DMS 273 treated with DMSO at 0.1 percent for 48 hours (cell line): ENCODE measurements at places on chromosomes 3 and 15.

DNA sequence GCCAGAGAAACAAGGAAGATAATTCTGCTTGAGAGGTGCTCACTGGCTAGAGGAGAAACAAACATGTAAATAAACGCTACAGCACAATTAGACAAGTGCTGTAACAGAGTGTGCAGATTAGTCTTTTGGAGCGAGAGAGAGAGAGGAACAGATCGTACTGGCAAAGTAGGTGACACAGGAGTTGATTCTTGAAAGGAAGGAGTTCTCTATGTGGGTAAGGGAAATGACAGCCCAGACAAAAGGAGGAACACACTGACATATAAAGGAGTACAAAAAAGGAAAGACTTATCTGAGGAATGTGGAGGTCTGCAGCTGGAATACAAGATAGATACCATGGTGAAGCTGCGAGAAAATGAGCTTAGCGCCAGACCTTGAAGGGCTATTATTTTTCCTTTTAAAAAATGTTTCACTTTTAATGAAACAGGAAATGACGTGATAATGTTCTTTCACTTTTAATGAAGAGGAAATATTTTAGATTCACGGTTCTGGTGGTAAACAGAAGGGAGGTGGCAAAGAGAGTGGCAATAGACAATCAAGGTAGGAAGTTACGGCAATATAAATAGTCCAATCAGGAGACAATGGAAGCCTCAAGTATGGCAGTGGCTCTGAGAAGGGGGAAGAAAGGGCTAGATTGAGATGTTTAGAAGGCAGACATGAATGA, 202.9 kb downstream of the VPS13C start:
- no peak for DNase-seq

DNA sequence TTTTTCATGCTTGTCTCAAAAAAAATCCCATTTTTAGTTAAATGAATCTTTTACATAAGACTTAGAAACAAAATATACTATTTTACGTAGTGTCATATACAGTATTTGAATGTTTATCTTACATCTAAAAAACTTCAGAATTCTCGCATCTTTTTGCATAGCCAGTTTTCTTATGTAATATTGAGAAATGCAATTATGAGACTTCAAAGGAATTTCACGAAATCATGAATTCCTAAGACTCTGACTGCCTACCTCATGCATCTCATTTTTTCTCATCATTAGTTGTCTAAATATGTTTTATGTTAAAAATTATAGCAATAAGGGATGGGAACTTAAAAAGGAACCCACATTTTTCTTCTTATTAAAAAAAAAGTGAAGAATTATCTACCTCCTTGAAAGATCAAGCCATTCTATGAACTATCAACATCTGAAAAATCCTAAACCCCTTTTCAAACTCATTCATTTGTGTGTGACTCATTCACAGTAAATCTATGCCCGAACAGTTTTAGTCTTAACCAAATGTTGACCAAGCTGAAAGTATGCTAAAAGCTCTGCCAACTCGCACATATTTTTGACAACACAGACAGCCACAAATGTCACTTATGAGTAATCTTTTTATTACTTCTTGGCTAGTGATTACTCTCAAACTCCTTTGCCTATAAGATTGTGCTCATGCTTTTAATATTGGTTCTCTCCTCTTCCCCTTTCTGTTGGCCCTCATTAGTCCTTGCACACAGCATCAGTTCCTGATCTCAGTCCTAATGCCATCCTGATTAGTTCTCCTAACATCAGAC, 115.9 kb downstream of the DCLK3 start:
- no peak for DNase-seq

DNA sequence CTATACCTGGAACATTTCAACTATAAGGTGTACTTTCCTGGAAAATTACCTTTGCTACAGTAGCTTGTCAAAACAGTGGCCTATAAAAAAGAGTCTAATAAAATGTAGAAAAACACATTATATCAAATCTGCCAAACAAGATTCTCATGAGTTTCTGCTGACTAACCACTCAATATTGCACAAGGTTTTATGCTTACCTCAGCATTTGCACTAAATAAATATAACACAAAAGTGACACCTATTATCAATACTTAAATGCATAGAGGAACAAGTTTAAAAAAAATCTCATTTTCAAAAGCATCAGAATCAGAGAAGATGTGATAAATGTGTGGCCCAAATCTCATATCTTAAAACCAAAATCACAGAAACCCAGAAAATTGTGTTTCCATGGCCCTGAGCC, 281.4 kb downstream of the RSL24D1 start:
- no peak for DNase-seq

DNA sequence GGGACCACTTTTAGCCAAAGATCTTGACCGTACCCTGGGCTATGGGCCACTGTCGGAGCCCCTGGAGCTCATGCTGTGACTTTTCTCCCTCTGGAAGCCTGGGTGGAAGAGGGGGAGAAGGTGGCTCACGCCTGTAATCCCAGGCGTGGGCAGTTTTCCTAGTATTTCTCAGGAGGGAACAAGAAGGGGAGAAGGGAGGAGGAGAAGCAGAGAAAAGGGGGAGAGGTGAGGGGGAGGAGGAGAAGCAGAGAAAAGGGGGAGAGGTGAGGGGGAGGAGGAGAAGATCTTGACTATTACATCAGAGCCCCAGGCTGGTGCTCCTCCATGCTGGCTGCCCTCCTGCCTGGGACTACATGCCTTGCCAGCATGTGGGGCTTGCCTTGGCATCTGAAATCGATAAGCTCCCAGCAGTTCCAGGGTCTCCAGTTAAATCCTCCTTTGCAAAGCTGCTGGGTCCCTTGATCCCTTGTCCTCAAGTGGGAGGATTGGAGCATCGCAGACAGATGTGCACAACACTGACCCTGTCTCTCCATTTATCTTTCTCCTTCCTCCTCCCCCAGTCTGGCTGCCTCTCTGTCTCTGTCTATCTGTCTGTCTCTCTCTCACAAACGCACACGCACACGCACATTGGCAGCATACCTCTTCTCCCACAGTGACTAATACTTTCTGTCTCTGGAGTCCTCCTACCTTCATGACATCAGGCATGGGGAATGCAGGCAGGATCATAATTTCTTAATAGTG, 41.6 kb downstream of the MRAS start:
- DNase-seq = no peak

- no peak for DNase-seq
Measured at GRCh38 chr3:190261015-190261414, 61.2 kb downstream of the CLDN1 start.

DNA sequence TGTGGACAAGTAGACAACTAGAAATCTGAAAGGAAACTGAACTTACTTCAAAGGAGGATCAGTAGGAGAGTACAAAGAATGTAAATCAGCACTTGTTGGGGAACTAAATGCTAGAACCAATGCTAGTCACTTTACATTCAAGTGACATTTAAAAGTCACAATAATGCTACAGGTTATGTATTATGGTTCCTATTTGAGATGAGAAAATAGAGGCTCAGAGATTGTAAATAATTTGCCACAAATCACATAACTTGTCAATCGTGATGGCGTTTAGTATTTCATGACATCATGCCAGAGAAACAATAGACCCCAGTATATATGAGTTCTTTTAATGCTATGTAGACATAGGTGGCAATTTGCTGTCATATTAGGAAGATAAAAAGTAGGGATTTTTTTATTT, 467.8 kb upstream of the CBLB start:
- no peak for DNase-seq

DNA sequence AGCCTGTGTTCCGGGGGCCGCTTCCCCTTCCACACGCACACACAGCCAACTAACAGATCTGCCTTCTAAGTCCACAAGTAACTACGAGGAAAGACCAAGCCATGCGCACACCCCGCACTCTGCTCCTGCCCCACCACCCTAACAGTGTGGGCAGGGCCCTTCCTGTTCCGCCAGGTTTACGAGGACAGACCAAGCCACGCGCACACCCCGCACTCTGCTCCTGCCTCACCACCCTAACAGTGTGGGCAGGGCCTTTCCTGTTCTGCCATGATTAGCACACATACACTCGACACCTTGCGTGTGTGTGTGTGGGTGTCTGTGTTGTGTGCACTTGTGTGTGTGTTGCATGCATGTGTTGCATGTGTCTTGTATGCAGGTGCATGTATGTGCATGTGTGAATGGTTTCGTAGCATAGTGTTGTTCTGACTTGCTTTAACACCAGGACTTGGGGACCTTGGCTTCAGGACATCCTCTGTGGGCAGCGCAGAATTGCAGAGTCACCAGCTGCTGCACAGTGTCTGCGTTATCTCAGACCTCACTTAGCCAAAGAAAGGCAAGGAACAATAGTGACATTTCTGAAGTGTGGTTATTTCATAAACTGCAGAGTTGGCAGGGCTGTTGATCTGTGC, 114.4 kb downstream of the CHSY1 start:
- DNase-seq = no peak

GRCh38 chr3:188338086-188338485, 184.1 kb downstream of the LPP start:
- no peak for DNase-seq

- DNase-seq = no peak
Measured at GRCh38 chr3:143535994-143536784, 312.1 kb downstream of the SLC9A9 start.

GRCh38 chr15:32828507-32829186, 110.8 kb downstream of the GREM1 start:
- no peak for DNase-seq

DNA sequence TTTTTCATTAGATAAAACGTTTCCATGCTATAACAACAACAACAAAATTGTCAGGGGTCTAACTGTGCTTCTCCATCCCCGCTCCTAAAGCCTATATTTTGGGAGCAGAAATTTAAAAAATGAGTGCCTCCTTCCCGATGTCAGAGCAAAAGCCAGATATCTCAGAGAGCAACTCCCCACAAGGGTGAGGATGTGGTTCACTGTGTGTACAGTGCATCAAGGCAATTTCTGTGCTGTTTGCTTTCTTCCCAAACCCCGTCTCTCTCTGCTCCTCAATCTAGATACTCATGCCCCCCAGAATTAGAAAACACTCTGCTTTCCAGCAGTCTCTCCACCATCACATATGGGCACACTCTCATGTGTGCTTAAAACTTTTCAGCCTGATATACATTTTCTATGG, 76.7 kb upstream of the MBNL1 start:
- no peak for DNase-seq

- no peak for DNase-seq
Measured at GRCh38 chr3:61897848-61898247, 336.5 kb downstream of the PTPRG start.

GRCh38 chr3:72411843-72412242, 436.4 kb downstream of the SHQ1 start:
- no peak for DNase-seq

DNA sequence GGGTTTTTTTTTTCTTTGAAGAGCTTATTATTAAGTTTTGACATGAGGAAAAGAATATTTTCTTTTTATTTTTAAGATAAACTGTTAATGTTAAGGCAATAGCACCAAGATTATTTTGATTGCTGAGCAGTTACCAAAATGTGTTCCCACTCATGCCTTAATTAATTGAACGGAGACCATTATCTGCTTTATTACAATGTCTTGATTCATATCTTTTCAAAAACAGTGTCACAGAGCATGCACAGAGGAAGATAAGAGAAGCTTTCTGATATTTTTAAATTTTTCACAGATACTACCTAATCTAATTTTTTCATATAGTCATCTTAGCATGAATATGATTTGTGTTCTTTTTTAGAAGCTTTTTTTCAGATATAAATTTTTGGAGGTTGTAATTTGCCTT, 106.7 kb upstream of the FEZF2 start:
- DNase-seq = no peak

DNA sequence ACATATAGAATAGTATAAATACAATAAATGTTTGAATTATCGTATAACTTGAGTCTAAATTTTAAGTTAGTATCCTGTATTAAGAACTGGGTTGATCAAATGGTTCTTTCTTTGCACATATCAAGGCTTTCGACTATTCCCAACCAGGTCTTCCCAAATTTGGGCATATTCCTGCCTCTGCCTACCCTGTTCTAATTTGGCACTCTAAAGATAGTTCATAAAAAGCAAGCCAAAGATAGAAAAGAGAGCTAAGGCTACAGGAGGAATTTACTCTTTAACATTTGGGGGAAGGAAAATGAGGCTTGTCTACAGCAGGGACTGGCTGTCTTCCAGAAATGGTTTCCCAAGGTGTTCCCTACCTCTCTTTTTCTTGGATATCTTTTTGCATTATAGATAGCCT, 36.1 kb downstream of the SLC35A5 start:
- no peak for DNase-seq

DNA sequence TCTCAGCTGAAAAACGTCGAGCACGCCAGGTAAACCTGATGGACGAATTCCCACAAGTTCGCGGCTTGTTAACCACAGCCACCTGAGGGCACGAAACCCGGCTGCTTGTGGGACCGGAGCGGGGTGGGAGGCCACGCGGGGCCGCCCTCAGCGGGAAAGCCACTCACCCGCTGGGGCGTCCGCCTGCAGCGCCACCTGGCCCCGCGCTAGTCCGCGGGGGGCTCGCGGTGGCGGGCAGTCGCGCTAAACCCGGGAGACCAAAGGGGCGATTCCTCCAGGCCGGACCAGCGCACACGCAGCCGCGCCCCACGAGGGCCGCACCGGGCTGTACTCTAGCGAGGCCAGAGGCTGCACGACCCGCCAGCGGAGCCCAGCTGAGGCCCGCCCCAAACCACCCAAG, 15.7 kb upstream of the CFAP161 start:
- DNase-seq = no peak

DNA sequence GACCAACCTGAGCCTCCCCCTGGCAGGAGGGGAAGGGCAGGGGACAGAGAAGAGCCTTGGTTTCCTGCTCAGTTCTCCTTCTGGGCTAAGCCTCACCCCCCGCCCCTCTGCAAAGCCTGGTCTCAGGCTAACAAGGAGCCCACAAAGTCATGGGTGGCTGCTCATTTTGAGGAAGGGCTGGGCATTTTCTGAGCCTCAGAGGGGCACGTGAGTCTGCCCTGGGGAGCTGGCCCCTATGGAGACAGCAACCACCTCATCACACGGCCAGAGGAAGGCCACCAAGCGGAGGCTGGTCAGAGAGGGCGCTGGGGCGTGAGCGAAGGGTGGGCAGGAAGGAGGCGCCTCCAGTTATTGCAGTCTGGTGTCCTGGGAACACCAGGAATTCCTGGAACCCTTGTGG, 18.7 kb downstream of the ABTB1 start:
- DNase-seq = no peak

GRCh38 chr15:64742385-64742784, 33.0 kb downstream of the RBPMS2 start:
- no peak for DNase-seq
